Lung (tissue), 17 donors: ENCODE measurements at places on chromosomes 2 and 18. TPM values are rescaled to one million over a fixed set of nuclear protein-coding genes. Genes with fewer than 3 reads are reported as not detected.
A peak's percentile ranks its signal among the peaks of the same experiment; 100 is the strongest.

- no peaks in the 10 kb centered on the region for H3K27me3 ChIP-seq
- H3K36me3 ChIP-seq = no peaks in the 10 kb centered on the region
- no peak overlapping the region for H3K27ac ChIP-seq
- H3K4me3 ChIP-seq = no peak overlapping the region
- DNase-seq = no peak
Observed at GRCh38 chr2:43541165-43541564, 54.7 kb downstream of the THADA start.

DHRS9 gene
- total RNA-seq = 1.5 TPM

- no peaks in the 10 kb centered on the region for H3K4me1 ChIP-seq
- no peak for DNase-seq
- no peaks in the 10 kb centered on the region for H3K27me3 ChIP-seq
- no peak overlapping the region for H3K27ac ChIP-seq
- H3K4me3 ChIP-seq = no peak overlapping the region
Observed at GRCh38 chr18:27942706-27943105, 234.2 kb downstream of the CDH2 start.

- H3K4me1 ChIP-seq = peaks cover 6% of the 10 kb centered on the region
- no peak overlapping the region for H3K27ac ChIP-seq
- DNase-seq = no peak
- H3K27me3 ChIP-seq = no peaks in the 10 kb centered on the region
- no peaks in the 10 kb centered on the region for H3K36me3 ChIP-seq
Observed at GRCh38 chr18:76982038-76982437, 150.5 kb downstream of the MBP start.

ALK gene
- total RNA-seq = 0.25 TPM

GRCh38 chr2:15768615-15769014, 171.7 kb upstream of the MYCN start:
- H3K27me3 ChIP-seq = no peaks in the 10 kb centered on the region
- DNase-seq = peak; percentile 72
- H3K36me3 ChIP-seq = no peaks in the 10 kb centered on the region
- no peaks in the 10 kb centered on the region for H3K4me1 ChIP-seq
- no peak overlapping the region for H3K27ac ChIP-seq
- no peak overlapping the region for H3K4me3 ChIP-seq

DNA sequence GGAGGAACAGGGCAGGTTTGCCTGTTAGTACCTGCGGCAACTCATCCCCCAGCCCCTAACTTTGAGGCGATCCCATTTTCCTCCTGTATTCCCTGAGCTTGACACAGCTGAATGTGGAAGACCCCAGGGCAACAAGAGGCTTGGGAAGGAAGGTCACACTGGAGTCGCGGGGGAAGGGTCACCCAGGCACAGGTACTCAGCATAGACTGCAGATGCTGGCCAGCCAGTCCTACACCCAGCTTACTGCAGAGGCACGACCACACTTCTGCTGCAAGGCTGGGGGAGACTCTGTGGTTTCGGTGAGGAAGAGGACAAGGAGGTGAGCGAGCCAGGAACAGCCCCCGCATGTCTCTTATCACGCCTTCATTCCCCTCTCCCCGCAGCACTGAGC, 91.5 kb downstream of the MALT1 start:
- no peak overlapping the region for H3K4me3 ChIP-seq
- H3K36me3 ChIP-seq = no peaks in the 10 kb centered on the region
- no peak for DNase-seq
- H3K4me1 ChIP-seq = no peaks in the 10 kb centered on the region
- H3K27ac ChIP-seq = no peak overlapping the region
- H3K27me3 ChIP-seq = peaks cover 3% of the 10 kb centered on the region

- peaks cover 6% of the 10 kb centered on the region for H3K4me1 ChIP-seq
- H3K36me3 ChIP-seq = no peaks in the 10 kb centered on the region
Observed at GRCh38 chr2:70977605-70978205, 725 bp upstream of the ANKRD53 start.

RAX gene
- not detected for total RNA-seq

- no peak overlapping the region for H3K4me3 ChIP-seq
- H3K27me3 ChIP-seq = no peaks in the 10 kb centered on the region
- peaks cover 17% of the 10 kb centered on the region for H3K36me3 ChIP-seq
- no peak overlapping the region for H3K27ac ChIP-seq
Observed at GRCh38 chr2:69518841-69519240, 81.6 kb upstream of the NFU1 start.

MAP3K19 gene
- total RNA-seq = 21.1 TPM

MRPL33 gene
- total RNA-seq = 59.9 TPM

- no peak overlapping the region for H3K4me3 ChIP-seq
- DNase-seq = no peak
- no peaks in the 10 kb centered on the region for H3K36me3 ChIP-seq
- H3K4me1 ChIP-seq = no peaks in the 10 kb centered on the region
- H3K27me3 ChIP-seq = no peaks in the 10 kb centered on the region
Observed at GRCh38 chr18:61844726-61845125, 48.1 kb downstream of the RNF152 start.

- no peak overlapping the region for H3K27ac ChIP-seq
- H3K4me3 ChIP-seq = no peak overlapping the region
- DNase-seq = no peak
- H3K27me3 ChIP-seq = no peaks in the 10 kb centered on the region
- no peaks in the 10 kb centered on the region for H3K36me3 ChIP-seq
Observed at GRCh38 chr2:134070281-134070741, 183.6 kb upstream of the MGAT5 start.
